Kidney glomerular epithelial cell (primary cell): ENCODE measurements at places on chromosomes 1 and 21.

- DNase-seq = no peak
Observed at GRCh38 chr21:29637134-29637533, 302.7 kb downstream of the GRIK1 start.

DNA sequence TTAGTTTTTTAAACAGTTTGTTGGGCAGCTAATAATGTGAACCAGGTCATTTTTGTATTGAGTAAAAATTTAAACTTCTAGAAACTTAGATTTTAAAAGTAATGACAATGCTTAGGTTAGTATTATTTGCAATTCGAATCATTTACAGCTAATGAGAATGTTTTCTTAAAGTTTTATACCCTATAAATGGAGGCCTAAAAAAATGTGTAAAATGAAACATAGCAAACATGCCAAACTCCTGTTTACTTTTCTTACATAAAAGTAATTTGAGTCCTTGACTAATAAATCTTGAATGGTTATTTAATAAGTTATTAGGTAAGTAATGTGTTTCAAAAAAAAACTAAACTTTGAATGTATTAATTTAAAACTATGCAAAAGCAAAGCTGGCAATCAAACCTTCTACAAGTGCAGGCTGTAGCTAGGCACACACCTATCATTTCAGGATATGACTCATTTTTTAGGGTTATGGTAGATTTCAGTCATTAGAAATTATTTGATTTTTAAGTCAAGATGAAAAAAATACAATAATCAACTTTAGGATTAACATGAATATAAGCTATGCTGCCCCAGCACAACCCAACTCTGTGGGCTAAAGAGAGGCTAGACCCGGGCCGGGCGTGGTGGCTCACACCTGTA, 41.5 kb downstream of the CLSTN1 start:
- DNase-seq = no peak

GRCh38 chr1:93556291-93556690, 108.4 kb downstream of the FNBP1L start:
- no peak for DNase-seq

- no peak for DNase-seq
Observed at GRCh38 chr1:155607708-155608107, 2.3 kb upstream of the MSTO1 start.

DNA sequence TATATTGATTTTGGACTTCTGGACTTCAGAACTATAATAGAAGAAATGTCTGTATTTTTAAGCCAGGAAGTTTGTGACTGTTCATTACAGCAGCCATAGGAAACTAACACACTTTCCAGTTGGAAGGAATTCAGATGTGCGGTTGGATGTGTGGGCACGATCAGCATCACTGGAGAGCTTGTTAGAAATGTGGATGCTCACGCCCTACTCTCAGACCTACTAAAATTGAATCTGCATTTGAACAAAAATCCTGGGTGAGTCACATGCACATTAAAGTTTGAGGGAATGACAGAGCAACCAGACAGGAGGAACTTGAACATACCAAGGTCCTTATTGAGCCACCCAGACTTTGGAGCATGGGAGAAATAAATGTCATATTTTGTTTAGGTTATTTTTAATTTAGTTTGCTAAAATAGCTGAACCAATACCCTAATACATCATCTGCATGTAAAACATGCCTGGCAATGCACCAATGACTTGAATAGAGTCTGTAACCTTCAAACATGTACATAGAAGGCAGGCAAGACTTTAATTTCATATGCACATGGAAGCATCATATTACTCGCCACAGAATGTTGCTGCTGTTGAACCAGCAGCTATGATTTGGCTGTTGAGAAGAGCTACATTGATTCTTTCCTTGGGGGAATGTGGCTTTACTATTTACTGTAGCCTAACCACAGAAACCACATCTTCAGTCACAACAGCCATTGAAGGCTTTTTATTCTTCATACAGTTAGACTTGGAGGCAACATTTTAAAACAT, 346.2 kb downstream of the BARHL2 start:
- no peak for DNase-seq
